ENCODE measurements at places on chromosomes 11 and 22. TPM values are rescaled to one million over a fixed set of nuclear protein-coding genes. Genes with fewer than 3 reads are reported as not detected.

DNA sequence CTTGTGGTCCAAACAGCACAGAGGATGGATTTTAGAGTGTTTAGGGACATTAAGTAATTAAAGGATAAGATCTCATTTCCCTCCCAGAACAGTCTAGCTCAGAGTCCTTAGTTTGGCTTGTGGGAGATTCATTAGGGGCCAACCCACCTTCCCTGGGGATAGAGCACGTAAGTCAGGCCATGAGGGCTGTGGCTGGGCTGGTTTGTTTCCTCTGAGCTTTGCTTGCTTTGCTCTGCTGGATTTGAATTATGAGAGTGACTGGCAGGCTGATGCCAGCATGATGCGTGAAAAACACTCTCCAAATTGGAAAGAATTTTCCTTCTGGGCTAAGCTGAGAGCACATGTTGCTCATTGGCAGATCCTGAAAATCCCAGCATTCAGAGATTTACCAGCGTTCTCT lies 84.7 kb upstream of the HEPHL1 start:
- no peak for DNase-seq

The EMSY gene
- total RNA-seq = 19.7 TPM

DNA sequence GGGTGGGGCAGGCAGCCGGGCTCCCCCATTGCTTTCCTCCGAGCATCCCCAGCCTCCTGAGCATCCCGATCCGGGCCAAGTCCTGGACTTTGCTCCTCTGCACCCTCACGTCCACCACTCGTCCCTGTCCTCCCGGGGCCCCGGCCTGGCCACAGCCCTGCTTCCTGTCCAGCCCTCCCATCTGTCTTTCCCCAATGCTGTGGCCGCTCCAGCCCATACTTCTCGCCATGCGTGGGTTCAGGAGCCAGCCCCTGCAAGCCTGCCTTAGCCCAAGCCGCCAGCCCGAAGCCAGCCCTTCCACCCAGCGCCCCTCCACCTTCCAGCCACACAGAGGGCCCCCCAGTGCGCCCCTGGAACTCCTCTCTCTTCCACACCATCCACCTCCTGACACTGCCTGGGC lies 23.8 kb downstream of the MRPL23 start:
- DNase-seq = no peak

DNA sequence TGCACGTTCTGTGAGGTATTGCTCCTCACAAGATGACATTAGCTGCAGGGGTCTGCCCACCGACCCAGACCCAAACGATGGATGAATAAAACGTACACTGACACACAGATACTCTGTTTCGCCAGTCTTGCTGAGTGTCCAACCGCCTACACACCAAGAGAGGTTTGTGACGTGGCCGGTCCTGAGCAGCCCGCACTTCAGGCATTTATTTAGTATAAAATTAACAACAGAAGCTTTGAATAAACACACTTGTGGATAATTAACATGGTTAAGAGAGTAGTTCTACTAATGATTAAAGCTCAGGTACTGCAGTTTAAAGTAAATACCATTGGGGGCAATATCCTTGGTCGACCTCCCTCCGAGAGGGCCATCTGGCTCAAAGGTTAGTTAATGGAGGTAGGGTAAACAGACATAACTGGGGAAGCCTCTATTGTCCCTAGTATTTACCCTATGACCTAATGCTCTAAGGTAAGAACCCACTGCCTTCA lies 75.7 kb downstream of the CCDC83 start:
- no peak for DNase-seq
